Tibial artery (tissue), 4 donors: ENCODE measurements at places on chromosomes 11 and 22.

DNA sequence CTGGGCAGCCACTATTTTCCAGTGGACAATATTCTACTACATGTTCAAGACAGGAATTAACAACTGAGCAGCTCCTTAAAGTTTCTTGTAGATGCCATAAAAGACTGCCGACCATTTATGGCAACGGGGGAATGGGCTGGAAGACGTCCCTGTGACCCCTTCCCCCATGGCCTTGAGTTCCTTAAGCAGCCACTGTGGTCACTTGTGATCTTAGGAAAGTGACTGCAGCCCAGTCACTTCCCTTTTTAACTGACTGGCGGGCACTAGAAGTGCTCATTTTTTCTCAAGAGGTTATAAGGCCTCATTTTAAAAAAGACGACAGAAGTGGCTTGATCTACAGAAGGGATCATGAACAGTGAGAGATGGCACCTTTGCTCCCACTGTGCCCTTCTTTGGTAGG is 153.2 kb upstream of the NARS2 start:
- no peak for DNase-seq

DNA sequence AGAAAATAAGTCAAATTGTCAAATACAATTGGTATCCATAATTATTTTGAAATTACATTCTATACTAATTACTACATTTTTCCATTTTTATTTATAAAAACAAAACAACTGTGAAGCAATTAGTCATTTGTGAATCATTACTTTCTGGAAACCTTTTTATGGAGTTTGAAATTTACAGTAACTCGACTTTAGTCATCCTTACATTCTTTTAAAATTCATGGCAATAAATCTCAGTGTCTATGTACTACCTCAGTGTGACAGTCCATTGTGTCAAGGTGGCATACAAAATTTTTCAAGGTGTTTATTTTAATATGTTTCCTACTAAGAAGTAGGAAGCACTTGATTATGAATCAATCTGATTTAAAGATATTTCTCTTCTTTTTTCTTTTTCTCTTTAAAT is 1949.4 kb upstream of the RAG2 start:
- no peak for DNase-seq

GRCh38 chr11:112185883-112186282 is 10.6 kb downstream of the BCO2 start:
- no peak for DNase-seq

DNA sequence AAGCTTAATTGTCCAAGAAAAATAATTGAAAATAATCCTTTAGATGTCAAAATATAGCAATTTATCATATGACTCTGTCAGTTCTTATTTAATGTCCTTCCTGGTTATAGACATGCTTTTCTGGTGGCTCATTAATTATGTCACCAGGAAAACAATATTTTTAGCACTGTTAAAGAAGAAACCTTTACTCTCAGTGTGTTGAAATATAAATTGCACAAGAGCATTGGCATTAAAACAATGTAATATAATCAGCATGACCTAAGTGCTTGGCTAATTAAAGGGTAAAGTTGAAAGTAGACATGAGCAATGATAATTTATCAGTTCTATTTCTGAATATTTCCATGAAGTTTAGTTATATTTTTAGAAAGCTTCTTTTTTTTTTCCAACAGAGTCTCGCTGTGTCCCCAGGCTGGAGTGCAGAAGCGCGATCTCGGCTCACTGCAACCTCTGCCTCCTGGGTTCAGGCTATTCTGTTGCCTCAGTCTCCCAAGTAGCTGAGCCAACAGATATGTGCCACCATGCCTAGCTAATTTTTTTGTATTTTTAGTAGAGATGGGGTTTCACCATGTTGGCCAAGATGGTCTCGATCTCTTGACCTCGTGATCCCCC is 232.3 kb downstream of the JRKL start:
- DNase-seq, result no peak

DNA sequence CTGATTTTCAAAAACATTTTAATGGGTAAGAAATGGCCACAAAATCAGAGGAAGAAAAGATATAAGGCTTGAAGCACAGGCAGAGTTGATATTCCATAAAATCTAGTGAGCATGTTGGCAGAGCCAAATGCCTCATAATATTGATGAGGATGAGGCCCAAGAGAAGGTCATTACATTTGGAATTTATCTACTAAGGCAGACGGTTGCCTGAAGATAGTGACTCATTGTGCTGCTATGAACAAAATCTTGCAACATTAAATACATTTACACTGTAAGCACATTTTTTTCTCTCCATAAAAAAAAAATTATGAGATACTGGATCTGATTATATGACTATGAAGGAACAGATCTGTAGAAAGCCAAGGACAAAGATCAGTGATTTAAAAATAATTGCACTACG is 881.4 kb upstream of the CHORDC1 start:
- DNase-seq, result no peak

DNA sequence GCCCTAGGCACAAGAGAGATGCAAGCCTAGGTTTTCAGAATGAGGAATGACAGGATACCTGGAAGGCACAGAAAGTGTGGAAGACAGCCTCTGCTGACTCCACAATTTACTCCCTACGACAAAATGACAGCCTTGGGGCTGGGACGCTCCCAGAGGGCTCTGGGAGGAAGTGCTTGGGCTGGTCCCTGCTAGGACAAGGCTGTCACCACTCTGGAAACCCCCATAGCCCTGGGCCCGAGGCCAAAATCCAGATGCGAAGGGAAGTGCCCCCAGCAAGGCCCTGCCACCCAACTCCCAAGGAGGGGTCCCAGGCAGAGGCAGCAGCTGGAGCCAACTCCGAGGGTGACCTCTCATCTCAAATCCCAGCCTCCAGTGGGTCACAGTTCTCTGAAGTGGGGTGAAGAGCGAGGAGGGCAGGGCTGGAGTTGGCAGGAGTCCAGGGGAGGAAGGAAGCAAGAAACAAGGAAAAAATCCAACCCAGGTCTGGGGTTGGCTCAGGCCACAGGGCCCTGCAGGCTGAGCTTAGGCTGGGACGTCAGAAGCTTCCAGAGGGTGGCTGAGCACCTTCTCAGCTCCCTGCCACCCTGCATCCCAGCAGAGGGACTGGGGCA is 6.3 kb upstream of the CDC42EP2 start:
- no peak for DNase-seq

DNA sequence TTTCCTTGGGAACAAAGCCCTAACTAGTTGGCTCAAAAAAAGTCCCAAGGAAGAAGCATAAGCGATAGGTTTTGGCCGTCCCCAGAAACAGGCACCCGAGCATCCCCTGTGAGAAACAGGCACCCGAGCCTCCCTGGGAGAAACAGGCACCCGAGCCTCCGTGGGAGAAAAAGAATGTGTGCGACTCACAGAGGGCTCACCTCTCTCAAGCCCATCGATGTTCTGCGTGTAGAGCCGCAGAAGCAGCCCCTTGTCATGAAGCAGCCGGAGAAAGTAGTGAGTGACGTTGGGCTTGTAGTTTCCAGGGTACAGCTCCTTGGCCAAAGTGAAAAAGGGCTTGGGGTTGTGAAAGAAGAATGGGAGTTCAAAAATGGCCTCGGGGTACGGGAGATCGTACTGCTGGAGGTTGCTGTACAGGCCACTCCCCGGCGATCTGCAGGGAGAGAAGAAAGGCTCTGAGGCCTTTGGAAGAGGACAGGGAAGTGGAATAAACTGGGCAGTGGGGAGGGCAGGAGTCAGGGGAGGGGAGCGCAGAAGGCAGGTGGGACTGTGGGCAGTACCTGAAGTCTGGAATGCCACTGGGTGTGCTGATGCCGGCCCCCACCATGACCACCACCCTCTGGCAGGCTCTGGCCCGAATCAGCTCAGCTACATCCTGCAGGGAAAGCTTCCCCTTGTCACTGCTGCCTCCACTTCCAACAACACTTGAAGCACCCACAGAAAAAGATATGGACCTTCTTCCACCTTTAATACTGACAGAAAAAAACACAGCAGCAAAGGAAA is 3.2 kb downstream of the SIRT3 start:
- DNase-seq, result no peak

DNA sequence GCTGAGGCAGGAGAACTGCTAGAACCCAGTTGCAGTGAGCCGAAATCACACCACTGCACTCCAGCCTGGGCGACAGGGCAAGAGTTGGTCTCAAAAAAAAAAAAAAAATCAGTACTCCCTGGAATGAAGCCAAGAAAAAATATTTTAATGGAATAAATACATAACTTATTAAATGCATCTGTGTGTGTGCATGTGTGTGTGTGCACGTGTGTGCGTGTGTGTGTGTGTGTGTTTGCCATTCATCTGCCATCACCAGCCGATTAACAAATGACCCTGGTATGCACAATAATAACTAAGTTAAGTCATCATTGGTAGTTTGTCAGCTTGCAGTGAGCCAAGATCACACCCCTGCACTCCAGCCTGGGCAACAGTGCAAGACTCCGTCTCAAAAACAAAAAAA is 35.0 kb upstream of the SCGB1A1 start:
- DNase-seq, result no peak

DNA sequence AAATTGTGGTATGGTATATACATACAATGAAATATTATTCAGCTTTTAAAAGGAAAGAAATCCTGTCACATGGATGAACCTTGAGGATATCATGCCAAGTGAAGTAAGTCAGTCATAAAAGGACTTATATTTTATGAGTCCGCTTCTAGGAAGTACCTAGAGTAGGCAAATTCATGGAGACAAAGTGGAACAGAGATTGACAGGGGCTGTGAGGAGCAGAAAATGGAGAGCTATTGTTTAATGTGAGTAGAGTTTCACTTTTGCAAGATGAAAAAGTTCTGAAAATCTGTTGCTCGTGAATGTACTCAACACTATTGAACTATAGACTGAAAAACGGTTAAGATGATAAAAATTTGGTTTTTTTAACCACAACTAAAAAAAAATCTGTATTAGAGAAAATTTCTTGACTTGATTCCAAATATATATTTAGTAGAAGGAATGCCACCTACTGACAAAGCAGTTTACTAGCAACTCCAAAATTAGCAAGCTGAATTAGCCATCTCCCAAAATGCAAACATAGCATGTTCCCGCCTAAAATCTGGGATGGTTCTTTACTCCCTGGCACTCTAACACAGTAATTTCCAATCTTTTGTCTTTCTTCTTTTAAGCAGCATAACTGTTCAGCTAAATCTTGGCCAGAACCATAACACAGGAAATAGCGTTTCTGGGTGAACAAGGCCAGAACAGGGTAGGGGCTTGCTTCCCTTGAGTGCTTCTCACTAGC is 1.5 kb downstream of the UFD1 start:
- DNase-seq, result no peak

DNA sequence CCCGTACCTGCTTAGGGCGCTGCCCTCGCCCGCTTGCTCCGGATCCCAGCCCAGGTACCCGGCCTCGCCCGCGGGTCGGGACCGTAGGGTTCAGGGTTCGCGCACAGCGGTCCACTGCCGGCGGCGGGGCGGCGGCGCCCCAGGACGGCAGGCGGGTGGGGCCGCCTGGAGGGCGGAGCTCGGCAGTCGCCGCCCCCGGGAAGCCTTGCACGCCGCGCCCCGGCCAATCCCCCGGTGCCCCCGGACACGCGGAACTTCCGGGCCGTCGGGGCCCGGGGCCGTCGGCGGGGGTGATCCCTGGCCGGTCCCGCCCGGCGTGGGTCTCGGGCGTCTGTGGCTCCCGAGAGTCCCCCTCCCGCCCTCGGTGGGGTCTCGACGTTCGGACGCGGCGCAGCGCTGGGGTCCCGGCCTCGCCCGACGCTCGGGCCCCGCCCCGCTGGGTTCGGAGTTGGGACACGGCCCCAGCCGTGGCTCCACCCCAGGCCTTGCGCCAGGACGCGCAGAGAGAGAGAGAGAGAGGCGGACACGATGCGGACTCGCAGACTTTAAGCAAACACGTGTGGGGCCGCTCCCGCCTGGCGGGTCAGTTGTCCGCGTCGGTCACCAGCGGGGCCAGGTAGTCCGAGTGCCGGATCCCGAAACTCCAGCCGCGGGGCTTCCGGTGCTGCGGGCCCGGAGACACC is at the start of gene TYMP:
TSS of gene TYMP (minus strand) at position 116 of the 683 bp plus-strand sequence. CDS start 303 bp downstream, outside the sequence.
- peak; percentile 85 for DNase-seq

- no peak for DNase-seq
Measured at GRCh38 chr11:62472063-62472884, 53.4 kb downstream of the SCGB1A1 start.

- no peak for DNase-seq
Measured at GRCh38 chr11:129146191-129146590, 45.9 kb downstream of the ARHGAP32 start.

- peak; percentile 56 for DNase-seq
Measured at GRCh38 chr11:2586793-2587131, 113.0 kb downstream of the KCNQ1OT1 start.

GRCh38 chr11:130125638-130126037 is 33.9 kb upstream of the ST14 start:
- no peak for DNase-seq

- no peak for DNase-seq
Measured at GRCh38 chr11:9651899-9652748, 11.8 kb upstream of the SWAP70 start.

- peak; percentile 95 for DNase-seq
Measured at GRCh38 chr11:747158-748006, at the start of gene TALDO1. TALDO1 (plus strand) TSS chr11:747464; CDS start chr11:747482, 18 bp downstream.

DNA sequence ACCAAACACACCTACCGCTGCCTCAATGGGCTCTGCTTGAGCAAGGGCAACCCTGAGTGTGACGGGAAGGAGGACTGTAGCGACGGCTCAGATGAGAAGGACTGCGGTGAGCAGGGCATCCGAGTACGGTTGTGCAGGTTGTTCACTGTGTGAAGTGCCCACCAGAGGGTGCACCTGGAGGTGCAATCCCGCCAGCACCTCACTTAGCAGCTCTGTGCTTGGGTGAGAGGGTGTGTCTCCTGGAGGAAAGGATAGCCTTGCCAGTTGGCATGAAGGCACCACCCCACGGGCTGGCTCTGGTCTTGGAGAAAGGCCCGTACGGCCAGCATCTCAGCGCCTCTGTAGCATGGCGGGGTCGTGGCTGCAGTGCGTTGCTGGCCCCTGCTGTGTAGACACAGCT is 39.4 kb downstream of the ST14 start:
- DNase-seq, result no peak

DNA sequence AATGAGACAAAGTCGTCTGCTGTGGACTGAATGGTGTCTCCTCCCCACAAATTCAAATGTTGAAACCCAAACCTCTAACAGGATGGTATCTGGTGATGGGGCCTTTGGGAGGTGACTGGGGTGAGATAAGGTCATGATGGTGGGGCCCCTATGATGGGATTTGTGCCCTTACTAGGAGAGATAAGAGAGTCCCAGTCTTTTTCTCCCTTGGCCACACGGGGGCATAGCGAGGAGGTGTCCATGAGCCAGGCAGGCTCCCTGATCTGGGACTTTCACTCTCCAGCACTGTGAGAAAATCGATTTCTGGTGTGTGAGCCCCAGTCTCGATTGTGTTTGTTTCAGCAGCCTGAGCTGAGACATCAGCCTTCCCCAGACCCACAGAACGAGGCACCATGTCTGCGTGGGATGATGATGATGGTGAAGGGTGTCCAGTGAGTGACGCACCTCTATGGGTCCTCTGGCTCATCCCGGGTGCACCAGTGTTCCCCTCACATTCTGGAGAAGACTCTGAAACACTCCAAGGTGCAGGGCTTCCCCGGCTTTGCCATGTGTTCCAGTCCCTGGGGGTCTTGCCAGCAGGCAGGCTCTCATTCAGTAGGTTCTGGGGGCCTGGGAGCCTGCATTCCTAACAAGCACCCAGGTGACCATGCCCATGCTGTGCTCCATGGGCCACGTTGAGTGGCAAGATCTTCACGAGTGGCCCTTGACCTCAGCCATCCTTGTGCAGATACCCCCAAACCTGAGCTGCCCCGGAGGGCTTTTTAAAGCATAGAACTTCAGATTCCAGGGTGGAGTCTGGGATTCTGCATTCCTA is 363.0 kb downstream of the CTTN start:
- DNase-seq, result no peak

GRCh38 chr11:46006418-46007070 is 84.1 kb downstream of the LARGE2 start:
- DNase-seq, result no peak

GRCh38 chr22:44243761-44244160 is 63.0 kb downstream of the PARVG start:
- DNase-seq, result no peak

- DNase-seq, result no peak
Measured at GRCh38 chr11:124610295-124610694, 933 bp upstream of the PANX3 start.
